ENCODE measurements at places on chromosomes 3 and 15.

GRCh38 chr3:184658223-184658928 is 53.5 kb downstream of the MAGEF1 start:
- H3K4me1 ChIP-seq: peaks cover 42% of the 10 kb centered on the region
- H3K27ac ChIP-seq: no peak overlapping the region
- DNase-seq: no peak
- H3K4me3 ChIP-seq: no peak overlapping the region

GRCh38 chr15:74156678-74157411 is 16.7 kb upstream of the ISLR start:
- H3K36me3 ChIP-seq: no peaks in the 10 kb centered on the region
- peak overlapping the region; percentile 99 for H3K27ac ChIP-seq
- peak overlapping the region; percentile 27 for H3K4me3 ChIP-seq
- DNase-seq: no peak
- H3K27me3 ChIP-seq: no peaks in the 10 kb centered on the region

DNA sequence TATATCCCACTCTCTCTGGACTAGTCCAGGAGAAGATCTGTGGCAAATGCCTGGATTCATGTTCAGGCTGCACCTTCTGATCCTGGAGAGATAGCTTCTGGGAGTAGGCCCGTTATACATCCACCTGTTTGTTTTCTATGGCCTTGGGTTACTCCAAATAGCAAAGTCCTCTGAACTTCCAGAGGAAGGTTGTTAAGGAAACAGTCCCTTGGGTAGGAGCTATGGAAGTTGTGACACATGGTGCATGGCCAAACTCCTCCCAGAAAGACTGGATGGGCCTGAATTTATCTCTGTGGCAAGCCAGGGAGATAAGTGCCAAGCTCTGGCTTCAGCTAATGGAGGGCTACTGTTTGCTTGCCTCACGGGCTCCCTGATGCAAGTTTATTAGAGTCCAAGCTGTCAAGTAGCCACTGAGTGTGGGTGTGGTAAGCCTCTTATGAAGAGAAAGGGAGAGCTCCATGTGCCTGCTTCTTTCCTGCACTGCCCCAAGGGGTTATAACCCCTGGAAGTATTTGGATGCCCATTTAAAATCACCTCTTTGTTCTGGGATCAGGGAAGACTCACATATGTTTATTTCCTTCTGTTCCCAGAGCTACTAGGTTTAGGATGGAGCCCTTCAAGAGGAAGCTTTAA is 328.7 kb upstream of the ATP11B start:
- no peak for DNase-seq
- H3K4me3 ChIP-seq: no peak overlapping the region
- no peak overlapping the region for H3K27ac ChIP-seq
- peaks cover 26% of the 10 kb centered on the region for H3K4me1 ChIP-seq

DNA sequence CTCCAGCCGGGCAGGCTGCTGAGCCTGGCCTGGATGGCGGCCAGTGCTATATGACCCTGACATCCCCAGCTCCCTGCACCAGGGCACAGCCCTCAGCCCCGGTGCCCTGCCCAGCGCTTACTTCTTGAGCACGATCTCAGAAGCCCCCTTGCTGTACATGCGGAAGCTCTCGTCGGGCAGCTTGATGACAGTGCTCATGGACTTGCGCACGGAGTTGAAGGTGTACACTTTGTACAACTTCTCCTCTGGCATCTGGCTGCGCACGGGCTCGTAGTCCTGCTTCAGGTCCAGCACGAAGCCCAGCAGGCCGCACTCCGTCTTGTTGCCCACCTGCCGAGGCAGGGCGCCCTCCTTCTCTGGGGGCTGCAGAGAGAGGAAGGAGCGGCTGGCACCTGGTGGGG is 38.8 kb upstream of the SEC13 start:
- peaks cover 2% of the 10 kb centered on the region for H3K36me3 ChIP-seq
- peaks cover 15% of the 10 kb centered on the region for H3K4me1 ChIP-seq
- no peak overlapping the region for H3K4me3 ChIP-seq

GRCh38 chr3:177221744-177222143 is 24.5 kb upstream of the TBL1XR1 start:
- no peak for DNase-seq
- no peak overlapping the region for H3K27ac ChIP-seq
- no peaks in the 10 kb centered on the region for H3K27me3 ChIP-seq
- H3K36me3 ChIP-seq: no peaks in the 10 kb centered on the region

GRCh38 chr15:93801206-93801605 is 430.2 kb upstream of the MCTP2 start:
- H3K27ac ChIP-seq: no peak overlapping the region
- no peak overlapping the region for H3K4me3 ChIP-seq
- DNase-seq: no peak

DNA sequence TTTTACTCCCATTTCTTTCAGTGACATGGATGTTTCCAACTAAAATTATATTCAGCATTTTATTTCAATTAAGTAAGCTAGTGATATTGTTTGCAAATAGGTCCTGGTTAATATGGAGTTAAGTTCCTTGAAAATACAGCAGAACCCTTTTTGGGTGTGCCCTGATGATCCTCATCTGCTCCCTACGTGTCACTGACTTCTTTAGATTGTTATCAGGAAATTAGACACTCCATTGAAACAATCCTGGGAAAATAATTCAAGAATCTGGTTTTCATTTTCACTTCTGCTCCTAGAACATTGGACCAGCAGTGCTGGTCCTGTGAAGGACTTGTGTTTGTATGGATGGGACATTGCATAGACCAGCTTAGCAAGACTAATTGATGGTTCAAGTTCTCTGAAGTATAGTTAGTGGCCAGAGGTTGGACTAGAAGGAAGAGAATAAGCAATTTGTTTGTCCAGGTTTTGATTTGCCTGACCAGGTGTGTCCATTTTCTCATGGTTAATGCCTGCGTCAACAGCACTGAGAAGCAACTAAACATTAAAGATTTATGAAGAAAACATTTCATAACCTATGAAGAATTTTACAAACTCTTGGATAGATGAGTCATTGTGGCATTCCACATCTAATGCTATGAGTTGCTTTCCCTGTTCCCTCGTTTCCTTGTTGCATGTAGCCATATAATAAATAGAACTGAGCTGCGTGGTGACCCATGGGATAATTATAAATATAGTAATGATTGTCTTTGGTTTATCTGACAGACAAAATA is 95.8 kb downstream of the ZPLD1 start:
- peaks cover 11% of the 10 kb centered on the region for H3K27me3 ChIP-seq
- no peak overlapping the region for H3K4me3 ChIP-seq
- DNase-seq: no peak
- no peaks in the 10 kb centered on the region for H3K36me3 ChIP-seq
- no peak overlapping the region for H3K27ac ChIP-seq

DNA sequence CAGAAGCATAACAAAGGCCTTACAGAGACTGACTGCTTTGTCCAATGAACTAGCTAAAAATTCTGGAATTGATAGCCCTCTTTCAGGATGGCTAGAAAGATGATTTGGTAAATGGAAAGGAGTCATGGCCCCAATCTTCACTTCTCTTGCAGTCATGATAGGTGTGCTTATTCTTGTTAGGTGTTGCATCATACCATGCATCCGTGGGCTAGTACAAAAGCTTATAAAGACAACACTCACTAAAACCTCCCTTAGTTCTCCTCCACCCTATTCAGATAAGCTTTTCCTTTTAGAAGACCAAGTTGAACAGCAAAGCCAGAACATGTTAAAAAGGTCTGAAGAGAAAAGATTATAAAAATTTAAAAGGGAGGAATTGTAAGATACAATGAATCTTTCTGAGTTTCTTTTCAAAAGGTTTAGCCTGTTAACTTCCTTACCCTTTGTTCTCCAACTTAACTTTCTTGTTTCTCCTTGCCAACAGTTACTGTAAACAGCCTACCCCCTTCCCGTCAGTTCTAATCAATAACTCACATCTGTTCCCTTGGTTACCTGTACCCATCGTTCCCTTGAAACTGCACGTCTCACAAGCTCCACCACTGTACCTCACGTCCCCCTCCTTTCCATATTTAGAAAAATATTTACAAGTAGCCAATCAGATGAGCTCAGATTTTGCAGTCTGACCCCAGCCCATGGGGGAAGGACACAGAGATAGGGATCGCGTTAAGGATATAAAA is 105.8 kb downstream of the ZBBX start:
- H3K27ac ChIP-seq: no peak overlapping the region
- no peak for DNase-seq
- no peaks in the 10 kb centered on the region for H3K4me1 ChIP-seq
- H3K36me3 ChIP-seq: no peaks in the 10 kb centered on the region
